ENCODE measurements at places on chromosomes 7 and 10.

GRCh38 chr7:75963381-75963995, 30.9 kb downstream of the TMEM120A start:
- no peak for DNase-seq

GRCh38 chr10:31708474-31708873, 220.2 kb downstream of the ARHGAP12 start:
- DNase-seq, result no peak

DNA sequence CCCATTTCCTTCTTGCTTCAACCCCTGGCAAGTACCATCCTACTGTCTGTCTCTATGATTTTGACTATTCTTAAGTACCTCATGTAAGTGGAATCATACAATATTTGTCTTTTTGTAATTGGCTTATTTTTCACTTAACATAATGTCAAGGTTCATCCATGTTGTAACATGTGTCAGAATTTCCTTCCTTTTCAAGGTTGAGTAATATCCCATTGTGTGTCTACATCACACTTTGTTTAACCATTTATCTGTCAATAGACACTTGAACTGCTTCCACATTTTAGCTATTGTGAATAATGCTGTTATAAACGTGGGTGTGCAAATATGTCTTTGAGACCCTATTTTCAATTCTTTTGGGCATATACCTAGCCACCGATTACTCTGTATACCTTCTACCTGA, 14.0 kb upstream of the CDK14 start:
- DNase-seq, result no peak

DNA sequence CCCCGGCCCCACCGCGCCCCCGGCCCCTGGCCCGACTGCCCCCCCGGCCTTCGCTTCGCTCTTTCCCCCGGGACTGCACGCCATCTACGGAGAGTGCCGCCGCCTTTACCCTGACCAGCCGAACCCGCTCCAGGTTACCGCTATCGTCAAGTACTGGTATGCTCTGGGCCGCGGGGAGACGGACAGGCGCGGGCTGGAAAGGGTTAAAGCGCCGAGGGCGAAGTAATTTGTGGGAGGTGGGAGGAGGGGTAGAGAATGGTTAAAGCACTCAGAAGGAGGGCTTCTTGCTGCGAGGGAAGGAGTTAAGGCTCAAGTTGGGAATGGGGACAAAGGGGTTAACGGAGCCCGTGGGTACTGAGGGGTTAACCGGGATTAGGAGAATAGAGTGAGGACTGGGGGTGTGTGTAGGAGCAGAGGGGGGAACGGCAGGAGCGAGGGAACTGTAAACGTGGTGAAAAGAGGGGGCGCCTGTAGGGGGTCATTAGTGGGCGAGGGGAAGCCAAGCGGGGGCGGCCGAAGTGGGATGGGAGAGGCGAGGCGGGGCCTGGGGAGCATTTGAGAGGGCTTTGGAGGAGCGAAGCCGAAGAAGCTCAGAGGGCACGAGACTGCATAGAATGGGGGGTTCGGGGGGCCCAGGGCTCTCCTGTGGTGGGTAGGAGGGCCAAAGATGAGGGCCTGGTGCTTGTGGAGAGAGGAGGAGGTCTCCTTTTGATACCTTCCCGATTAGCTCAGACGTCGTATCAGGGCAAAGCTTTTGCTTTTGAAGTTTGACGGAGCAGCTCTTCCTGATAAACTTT, 605 bp downstream of the SUFU start:
- peak; percentile 4 for DNase-seq

DNA sequence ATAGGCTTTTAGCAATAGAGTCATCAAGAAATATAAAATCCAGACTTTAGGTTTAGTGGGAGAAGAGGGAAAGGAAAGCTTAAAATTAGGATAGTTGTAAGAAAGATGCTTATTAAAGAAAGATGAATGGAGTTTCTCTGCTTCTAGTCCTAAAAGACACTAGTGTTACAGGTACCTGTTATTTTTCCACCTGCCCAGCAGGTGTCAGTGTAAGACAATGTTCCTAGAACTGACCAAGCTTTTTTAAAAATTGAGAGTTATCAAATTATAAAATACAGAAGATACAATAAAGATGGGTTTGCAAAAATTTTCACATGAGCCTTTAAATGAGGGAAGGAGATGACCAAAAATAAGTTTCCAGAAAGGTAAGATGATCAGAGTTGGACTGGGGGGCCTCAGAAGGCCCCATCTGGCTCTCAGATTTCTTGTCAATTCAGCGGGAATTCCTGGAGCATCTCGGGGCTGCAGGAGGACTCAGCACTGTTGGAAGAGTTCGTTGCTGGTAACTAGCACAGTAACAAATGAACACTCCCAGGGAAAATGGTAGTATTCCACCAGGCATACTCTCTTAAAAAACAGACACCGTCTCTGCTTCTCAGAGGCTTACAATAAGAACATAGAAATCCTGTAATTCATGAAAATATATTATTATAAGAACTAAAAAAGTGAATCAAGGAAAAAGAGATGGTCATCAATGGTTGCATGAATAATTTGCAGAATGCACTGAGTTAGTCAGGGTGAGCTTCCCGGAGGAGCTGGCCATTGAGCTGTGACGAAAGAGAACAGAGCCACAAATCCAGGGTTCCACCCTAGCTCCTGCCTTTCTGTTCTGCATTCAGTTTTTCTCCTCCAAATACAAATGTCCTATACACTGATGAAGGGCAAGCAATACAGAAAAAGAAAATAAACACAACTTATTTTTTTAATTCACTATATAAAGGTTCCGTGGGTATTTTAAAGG, 71.8 kb upstream of the PIK3CG start:
- DNase-seq, result peak; percentile 57

DNA sequence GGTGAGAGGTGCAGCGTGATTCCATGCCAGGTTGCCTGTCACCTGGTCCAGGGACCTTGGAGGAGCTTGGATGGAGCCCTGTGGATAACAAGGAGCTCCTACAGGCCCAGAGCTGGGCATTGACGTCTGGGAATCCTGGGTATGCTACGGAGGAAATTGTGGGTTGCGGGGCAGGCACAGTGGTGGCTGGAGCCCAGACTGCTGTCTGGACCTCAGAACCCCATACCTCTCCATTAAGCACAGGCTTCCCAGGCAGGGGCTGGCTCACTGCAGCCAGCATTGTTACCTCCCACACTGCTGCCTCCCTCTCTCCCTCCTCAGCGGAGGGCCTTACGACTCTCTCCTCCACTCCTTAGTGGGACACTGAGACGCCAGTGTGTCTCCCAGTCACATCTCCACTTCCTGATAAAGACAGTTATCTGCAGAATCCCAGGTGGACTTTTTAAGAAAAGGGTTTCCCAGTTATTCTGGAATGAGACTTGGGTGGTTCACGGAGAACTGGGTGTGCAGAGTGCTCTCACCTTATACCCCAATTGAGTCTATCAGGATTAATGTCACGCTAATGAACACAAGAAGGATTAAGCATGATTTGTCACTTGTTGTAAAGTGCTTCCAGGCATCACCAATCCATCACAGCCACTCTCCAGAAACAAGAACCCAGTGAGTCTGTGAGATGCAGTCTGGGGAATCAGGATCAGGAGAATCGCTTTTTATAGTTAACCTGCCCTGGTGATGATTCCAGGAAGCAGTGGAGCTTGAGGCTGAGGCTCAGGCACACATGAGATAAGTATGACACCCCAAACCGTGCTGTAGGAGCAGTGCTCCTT, 309.4 kb downstream of the RPS24 start:
- DNase-seq, result no peak

DNA sequence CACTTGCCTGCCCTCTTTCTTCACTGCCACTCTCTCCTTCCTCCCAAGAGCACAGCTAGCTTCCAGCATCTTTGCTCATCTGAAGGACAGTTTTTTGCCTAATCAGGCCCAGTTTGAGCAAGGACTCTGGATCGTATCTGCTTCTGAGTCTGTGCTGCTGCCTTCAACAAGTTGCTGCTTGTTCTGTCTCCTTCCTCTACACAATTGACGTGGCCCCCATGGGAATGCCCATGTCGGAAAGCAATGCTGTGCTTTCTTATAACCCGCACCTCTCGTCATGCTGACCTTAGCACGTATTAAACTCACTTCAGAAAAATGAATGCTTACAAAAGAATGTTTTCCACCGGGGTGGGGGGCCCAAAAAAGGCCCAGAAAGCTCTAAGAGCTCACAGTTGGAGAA, 324.7 kb upstream of the C7orf33 start:
- DNase-seq, result no peak

DNA sequence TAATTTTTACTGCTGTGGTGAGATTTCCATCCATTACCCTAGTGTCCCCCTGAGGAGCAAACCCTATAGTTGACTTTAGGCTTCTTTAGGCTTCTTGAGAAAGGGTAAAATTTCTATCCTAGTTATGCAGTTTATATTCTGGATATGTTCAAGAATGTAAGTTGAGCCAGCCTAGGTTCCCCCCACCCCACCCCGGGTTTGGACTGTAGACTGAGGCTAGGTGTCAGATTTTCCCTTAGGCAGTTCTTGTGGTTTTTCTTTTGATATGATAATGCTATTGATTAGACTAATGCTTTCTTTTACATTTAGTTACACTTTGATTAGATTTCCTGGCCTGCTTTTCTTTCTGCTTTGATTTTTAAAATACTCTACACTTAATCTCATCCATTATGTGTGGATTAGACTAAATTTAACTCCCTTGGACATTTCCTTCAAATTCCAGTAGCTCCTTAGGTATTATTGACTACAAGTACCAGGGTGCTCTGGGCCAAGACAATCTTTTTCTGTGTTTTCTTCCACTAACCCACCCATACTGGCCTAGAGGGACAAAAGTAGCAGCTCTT, 37.7 kb downstream of the NRF1 start:
- no peak for DNase-seq

DNA sequence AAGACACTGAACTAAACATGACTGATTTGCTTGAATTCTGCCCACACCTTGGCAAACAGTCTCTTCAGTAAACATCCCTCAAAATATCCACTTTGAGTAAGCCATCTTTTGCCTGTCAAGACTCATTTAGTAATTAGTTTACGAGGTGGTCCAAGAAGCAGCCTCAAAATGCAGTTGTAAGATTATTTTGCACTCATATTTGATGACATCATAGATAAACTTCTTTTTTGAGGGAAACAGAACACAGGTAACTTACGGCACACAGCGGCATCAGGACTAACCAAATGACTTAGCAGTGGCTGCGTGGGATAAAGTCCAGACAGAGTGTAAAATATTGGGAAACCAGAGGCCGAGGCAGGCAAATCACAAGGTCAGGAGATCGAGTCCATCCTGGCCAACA, 41.8 kb upstream of the STEAP1B start:
- DNase-seq, result no peak

- no peak for DNase-seq
Measured at GRCh38 chr7:100793806-100794660, 33.3 kb downstream of the EPHB4 start.

DNA sequence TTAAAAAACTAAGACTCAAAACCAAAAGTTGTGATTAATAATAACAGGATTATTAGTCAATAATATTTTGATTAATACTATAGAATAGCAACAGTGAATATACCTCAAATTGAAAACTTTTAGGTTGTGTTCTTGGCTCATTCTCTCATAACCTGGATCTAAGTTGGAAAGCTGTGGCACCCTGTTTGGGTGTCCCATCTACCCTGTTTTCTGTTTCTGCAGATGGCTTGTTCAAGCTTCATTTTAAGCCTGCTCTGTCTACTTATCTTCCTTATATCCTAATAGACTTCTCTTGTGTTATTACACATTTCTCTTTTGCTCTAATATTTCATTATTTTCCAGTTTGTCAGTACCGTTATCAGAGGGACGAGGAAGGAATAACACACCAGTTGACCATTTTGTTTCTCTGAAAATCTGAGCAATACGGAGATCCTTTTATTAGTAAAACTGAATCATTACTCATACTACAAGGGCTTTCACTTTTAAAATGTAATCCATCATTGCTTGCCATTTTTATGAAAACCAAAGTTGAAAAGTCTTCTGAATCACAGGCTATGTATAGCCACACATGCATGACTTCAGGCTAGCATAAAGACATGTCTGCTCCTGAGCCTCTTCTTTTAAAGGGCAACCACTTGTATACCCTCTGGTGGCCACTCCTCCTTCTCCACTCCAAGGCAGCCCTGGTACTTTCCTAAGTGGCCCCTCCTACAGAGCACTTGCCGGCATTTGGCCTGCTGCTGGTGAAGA, 22.3 kb downstream of the COX15 start:
- no peak for DNase-seq
